CD8-positive, alpha-beta memory T cell (primary cell): ENCODE measurements at places on chromosomes 3 and 15.

DNA sequence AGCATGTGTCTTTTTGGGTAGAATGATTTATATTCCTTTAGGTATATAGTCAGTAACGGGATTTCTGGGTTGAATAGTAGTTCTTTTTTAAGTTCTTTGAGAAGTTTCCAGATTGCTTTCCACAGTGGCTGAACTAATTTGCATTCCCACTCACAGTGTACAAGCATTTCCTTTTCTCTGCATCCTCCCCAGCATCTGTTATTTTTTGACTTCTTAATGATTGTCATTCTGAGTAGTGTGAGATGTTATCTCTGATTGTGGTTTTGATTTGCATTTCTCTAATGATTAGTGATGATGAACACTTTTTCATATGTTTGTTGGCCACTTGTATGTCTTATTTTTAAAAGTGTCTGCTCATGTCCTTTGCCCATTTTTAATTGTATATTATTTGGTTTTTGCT is 337.6 kb downstream of the EFHB start:
- H3K27me3 ChIP-seq = no peaks in the 10 kb centered on the region
- no peak overlapping the region for H3K4me3 ChIP-seq
- no peak overlapping the region for H3K27ac ChIP-seq
- no peaks in the 10 kb centered on the region for H3K4me1 ChIP-seq

GRCh38 chr15:36831904-36832287 is 252.5 kb downstream of the CDIN1 start:
- H3K36me3 ChIP-seq = no peaks in the 10 kb centered on the region
- H3K27ac ChIP-seq = no peak overlapping the region
- H3K27me3 ChIP-seq = no peaks in the 10 kb centered on the region

GRCh38 chr3:143209715-143210059 is 90.1 kb downstream of the CHST2 start:
- no peak for DNase-seq
- H3K4me3 ChIP-seq = no peak overlapping the region
- H3K27ac ChIP-seq = no peak overlapping the region

DNA sequence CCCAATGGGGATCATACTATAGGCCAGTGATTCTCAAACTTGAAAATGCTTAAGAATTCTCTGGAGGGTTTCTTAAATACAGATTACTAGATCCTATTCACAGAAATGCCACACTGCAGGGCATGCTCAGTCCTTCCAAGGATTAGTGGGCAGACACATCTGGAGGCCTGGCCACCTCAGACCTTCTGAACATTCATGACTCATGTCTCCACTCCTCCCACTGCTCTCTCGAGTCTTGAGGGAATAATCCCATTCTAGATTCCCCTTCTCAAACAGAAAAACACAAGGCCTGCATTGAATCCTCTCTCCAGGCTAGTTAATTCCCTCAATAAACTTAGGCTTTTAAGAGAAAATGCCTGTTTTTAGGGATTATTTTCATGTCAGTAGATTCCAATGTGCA is 22.1 kb downstream of the ZNF621 start:
- no peak overlapping the region for H3K4me3 ChIP-seq
- no peaks in the 10 kb centered on the region for H3K4me1 ChIP-seq
- H3K36me3 ChIP-seq = no peaks in the 10 kb centered on the region
- no peak for DNase-seq

DNA sequence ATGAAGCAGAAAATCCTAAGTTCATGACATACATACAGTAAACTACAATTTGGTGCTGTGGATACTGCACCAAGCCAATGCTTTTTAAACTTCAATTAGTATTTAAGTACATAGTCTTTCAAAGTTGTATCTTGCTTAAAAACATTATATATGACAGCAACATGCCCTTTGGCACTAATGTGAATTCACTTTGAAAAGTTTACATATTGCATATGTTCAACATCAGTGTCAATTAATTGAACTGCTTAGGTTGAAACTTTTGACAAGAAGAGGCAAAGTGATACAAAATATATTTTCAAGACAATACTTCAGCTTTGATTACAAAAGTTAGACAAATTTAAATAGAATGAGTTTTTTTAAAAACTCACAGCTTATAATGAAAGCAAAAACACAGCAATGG is 119.4 kb upstream of the ROBO2 start:
- H3K27me3 ChIP-seq = no peaks in the 10 kb centered on the region
- no peak overlapping the region for H3K27ac ChIP-seq
- H3K4me3 ChIP-seq = no peak overlapping the region
- H3K4me1 ChIP-seq = no peaks in the 10 kb centered on the region
- no peak for DNase-seq

DNA sequence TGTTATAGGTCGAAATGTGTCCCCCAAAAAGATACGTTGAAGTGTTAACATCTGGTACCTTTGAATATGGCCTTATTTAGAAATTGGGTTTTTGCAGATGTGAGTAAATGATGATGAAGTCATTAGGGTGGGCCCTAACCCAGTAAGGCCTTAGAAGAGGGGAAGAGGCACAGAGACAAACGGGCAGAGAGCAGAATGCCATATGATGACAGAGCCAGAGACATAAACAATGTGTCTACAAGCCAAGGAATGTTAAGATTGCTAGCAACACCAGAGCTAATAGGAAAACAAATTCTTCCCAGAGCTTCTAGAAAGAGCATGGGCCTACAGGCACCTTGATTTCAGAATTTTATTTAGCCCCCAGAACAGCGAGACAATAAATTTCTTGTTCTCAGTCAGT is 693.1 kb upstream of the NECTIN3 start:
- no peaks in the 10 kb centered on the region for H3K27me3 ChIP-seq
- H3K4me1 ChIP-seq = no peaks in the 10 kb centered on the region
- H3K4me3 ChIP-seq = no peak overlapping the region

DNA sequence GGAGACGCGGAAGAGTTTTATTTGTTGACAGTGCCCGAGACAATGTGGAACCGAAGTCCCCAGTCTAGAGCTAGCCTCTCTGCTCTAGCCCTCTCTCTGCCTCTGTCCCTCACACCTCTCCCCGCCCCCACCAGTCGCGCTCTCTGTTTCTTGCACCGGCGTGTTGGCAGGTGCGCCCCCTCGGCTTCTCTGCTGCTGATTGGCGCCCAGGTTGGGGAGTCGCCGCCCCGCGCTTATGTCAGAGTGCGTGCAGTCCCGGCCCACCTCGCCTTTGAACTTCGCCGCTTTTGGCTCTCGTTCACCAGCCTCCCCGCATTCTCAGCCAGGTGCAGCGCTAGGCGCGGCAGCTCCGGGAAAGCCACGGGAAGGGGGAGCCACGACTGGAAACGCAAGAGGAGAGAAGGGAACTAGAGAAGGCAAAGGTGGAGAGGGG is at the start of gene SOX14:
SOX14 (plus strand) TSS at position 315 of the 433 bp plus-strand sequence. CDS start 470 bp downstream, outside the sequence.
- H3K36me3 ChIP-seq = no peaks in the 10 kb centered on the region
- no peak for DNase-seq
- no peaks in the 10 kb centered on the region for H3K4me1 ChIP-seq
- H3K4me3 ChIP-seq = no peak within 1 kb of the TSS

GRCh38 chr15:66472176-66472999 is 25.2 kb downstream of the SNAPC5 start:
- peak overlapping the region; percentile 2 for H3K27ac ChIP-seq
- H3K27me3 ChIP-seq = no peaks in the 10 kb centered on the region
- H3K4me1 ChIP-seq = peaks cover 27% of the 10 kb centered on the region
- DNase-seq = peak; percentile 15
- H3K4me3 ChIP-seq = peak overlapping the region; percentile 21

DNA sequence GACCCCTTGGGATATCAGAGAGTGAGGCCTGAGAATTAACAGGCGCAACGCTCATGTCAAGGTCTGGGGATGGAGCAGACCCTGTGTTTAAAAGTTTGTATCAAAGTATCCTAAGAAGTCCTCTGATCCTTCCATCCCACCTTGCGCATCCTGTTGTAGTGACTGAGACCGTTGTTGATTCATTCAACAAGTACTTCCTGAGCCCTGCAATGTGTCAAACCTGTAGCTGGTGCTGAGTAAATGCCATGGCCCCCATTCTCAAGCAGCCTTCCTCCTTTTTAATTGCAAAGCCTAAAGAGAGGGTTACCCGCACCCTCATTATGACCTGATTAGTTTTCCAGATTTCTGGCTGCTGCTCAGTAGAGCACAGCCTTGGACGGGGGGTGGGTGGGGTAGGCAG is 46.4 kb downstream of the RPLP1 start:
- no peaks in the 10 kb centered on the region for H3K36me3 ChIP-seq
- DNase-seq = no peak
- no peaks in the 10 kb centered on the region for H3K27me3 ChIP-seq
- H3K27ac ChIP-seq = no peak overlapping the region

DNA sequence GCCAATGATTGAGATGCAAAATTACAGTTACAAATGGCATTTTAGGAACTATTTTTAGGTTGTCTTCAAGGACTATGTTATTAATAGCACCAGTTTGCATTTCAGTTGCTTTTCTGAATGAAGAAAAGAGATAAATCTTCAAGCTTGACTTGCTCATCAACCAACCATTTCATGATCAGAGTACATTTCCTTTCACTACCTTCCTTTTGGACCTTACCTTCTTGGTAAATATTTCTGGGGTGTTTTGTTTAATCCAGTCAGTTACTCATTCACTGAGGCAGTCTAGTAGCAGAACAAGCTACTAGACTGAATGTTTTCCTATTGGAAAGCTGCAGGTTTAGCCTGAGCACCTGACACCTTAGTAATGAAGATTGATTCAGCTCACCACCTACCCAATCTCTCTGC is 8.2 kb downstream of the SLC27A2 start:
- DNase-seq = no peak
- H3K27me3 ChIP-seq = no peaks in the 10 kb centered on the region
- H3K4me3 ChIP-seq = no peak overlapping the region

- H3K4me3 ChIP-seq = no peak overlapping the region
- no peaks in the 10 kb centered on the region for H3K4me1 ChIP-seq
- no peaks in the 10 kb centered on the region for H3K27me3 ChIP-seq
- H3K36me3 ChIP-seq = no peaks in the 10 kb centered on the region
Measured at GRCh38 chr3:134863915-134864314, 68.9 kb downstream of the EPHB1 start.

GRCh38 chr3:23762214-23762613 is 43.5 kb upstream of the UBE2E1 start:
- no peaks in the 10 kb centered on the region for H3K36me3 ChIP-seq
- no peaks in the 10 kb centered on the region for H3K27me3 ChIP-seq
- H3K4me1 ChIP-seq = peaks cover 19% of the 10 kb centered on the region
- no peak for DNase-seq
- H3K4me3 ChIP-seq = no peak overlapping the region

GRCh38 chr3:10502185-10502880 is 3.1 kb downstream of the ATP2B2 start:
- H3K36me3 ChIP-seq = no peaks in the 10 kb centered on the region
- H3K4me3 ChIP-seq = no peak overlapping the region
- H3K27me3 ChIP-seq = peaks cover 7% of the 10 kb centered on the region
- H3K4me1 ChIP-seq = no peaks in the 10 kb centered on the region
- H3K27ac ChIP-seq = no peak overlapping the region

GRCh38 chr3:124986192-124987143 is 51.9 kb upstream of the MUC13 start:
- no peak overlapping the region for H3K27ac ChIP-seq
- peaks cover 11% of the 10 kb centered on the region for H3K36me3 ChIP-seq
- DNase-seq = no peak
- H3K4me1 ChIP-seq = no peaks in the 10 kb centered on the region
- H3K4me3 ChIP-seq = no peak overlapping the region

DNA sequence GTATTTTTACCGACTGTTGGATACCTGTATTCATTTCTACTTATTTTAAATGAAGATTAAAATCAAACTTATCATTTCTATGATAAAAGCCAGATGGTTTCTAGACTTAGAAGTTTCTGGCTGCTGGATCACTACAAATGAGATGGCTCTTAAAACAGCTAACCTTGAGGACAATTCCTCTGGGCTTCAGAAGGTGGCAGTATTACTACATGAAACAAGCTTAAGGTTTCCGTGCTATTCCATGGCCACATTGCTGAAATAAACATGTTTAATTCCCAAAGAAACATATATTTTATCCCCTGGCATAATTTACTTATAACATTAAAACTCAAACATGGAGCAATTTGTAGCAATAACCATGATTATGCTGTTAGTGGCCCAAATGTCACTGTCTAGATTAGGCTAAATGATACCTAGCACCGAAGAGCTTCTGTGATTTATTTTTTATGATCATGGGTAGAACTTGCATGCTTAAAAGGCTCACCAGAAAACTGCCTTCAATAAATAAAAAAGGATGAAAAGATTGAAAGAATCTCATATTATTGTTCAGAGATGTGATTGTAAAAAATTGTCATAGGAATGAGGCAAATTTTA is 204.0 kb upstream of the NANOGP8 start:
- H3K36me3 ChIP-seq = no peaks in the 10 kb centered on the region
- H3K27ac ChIP-seq = no peak overlapping the region

- no peaks in the 10 kb centered on the region for H3K27me3 ChIP-seq
- H3K27ac ChIP-seq = no peak overlapping the region
- no peak overlapping the region for H3K4me3 ChIP-seq
- H3K4me1 ChIP-seq = no peaks in the 10 kb centered on the region
- DNase-seq = no peak
Measured at GRCh38 chr15:95912280-95912625, 418.2 kb upstream of the NR2F2 start.

GRCh38 chr3:129934234-129935123 is 40.0 kb upstream of the TRH start:
- H3K4me1 ChIP-seq = no peaks in the 10 kb centered on the region
- no peak overlapping the region for H3K4me3 ChIP-seq
- H3K27ac ChIP-seq = no peak overlapping the region

GRCh38 chr3:151087648-151088047 is 2.2 kb downstream of the MED12L start:
- no peaks in the 10 kb centered on the region for H3K36me3 ChIP-seq
- H3K4me1 ChIP-seq = no peaks in the 10 kb centered on the region
- no peaks in the 10 kb centered on the region for H3K27me3 ChIP-seq
- no peak overlapping the region for H3K4me3 ChIP-seq

DNA sequence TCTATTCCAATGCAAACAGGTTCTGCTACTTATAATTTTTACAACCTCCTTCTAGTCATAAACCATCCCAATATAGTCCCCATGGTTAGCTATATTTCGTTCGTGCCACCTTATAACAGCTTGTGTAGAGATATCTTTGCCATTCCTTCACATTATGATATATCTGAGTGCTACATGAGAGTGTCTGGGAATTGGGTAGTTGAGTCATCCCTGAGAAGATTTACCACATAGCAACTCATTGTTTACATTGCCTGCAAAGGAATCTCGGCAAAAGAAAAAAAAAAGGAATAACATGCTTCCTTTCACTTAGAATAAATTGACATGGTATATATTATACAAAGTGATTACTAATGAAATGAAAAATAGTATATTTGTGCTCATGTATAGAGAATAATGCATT is 86.0 kb upstream of the VGLL3 start:
- no peak overlapping the region for H3K4me3 ChIP-seq
- no peaks in the 10 kb centered on the region for H3K27me3 ChIP-seq
- H3K36me3 ChIP-seq = no peaks in the 10 kb centered on the region
- DNase-seq = no peak
- H3K27ac ChIP-seq = no peak overlapping the region

GRCh38 chr15:35546511-35547381 is 781 bp upstream of the DPH6 start:
- H3K27ac ChIP-seq = peak overlapping the region; percentile 88
- H3K36me3 ChIP-seq = no peaks in the 10 kb centered on the region
- peaks cover 9% of the 10 kb centered on the region for H3K4me1 ChIP-seq
- DNase-seq = no peak
- H3K4me3 ChIP-seq = peak overlapping the region; percentile 54

GRCh38 chr3:15630646-15631350 is 29.3 kb downstream of the BTD start:
- H3K4me1 ChIP-seq = peaks cover 9% of the 10 kb centered on the region
- H3K27ac ChIP-seq = no peak overlapping the region
- no peaks in the 10 kb centered on the region for H3K27me3 ChIP-seq
- H3K36me3 ChIP-seq = no peaks in the 10 kb centered on the region
- no peak for DNase-seq
- H3K4me3 ChIP-seq = peak overlapping the region; percentile 7
